ENCODE measurements at places on chromosomes 16 and 17.
A peak's percentile ranks its signal among the peaks of the same experiment; 100 is the strongest.

- no peak for DNase-seq
These were observed 57.5 kb upstream of the TOB1 start for GRCh38 chr17:50923611-50924010.

- DNase-seq = no peak
These were observed 1.8 kb downstream of the JPT1 start for GRCh38 chr17:75152523-75152921.

DNA sequence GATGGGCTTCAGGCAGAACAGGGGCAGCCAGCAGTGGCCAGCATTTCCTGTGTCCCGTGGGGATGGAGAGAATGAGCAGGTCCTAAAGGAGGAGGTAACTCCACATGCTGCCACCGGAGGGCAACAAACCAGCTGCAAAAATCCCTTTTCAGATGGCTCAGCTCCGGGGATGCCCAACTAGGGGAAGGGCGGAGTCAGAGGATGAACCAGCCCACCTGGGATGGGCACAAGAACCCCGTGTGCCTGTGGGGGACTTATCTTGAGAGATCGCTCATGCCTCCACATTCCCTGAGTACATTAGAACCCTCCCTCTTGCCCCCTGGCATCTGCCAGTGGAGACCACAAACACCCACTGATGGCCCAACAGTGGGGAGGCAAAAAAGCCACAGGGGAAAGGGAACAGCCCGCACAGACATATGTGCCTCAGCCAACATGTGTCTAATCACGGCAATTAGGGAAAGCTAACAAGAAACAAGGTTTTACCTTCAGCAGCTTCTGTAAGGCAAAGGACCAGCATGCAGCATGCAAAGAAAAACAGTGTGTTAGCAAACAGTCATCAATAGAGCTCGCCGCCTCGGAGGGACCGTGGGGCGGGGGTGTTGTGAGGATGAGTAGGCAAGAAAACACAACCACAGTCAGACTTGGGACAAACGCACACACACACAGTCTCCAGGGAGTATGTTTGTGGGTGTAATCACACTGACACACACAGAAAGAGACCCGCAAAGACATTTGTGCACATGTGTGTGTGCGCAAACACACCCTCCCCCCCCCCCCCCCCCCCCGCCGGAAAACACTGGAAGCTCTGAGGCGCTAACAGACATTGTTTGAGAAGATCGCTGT lies 64.0 kb downstream of the MYO18A start:
- DNase-seq = no peak

DNA sequence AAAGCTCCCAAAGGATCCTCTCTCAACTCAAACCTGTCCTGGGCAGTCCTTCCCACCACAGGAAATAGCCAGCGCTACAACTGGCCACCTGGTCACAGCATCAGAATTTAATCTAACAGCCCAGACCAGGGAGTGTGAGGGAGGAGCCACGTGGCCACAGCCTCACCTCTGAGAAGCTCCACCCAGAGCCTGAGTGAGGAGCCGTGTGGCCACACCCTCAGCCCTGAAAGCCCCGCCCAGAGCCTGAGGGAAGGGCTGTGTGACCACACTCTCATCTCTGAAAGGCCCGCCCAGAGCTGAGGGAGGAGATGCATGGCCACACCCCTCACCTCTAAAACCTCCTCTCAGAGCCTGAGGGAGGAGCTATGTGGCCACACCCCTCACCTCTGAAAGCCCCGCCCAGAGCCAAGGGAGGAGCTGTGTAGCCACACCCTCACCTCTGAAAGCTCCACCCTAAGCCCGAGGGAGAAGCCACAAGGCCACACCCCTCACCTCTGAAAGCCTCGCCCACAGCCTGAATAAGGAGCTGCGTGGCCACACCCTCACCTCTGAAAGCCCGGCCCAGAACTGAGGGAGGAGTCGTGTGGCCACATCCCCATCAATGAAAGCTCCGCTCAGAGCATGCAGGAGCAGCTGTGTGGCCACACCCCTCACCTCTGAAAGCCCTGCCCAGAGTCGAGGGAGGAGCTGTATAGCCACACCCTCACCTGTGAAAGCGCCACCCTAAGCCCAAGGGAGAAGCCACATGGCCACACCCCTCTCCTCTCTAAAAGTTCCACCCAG lies 28.6 kb downstream of the SLC38A8 start:
- DNase-seq = no peak

DNA sequence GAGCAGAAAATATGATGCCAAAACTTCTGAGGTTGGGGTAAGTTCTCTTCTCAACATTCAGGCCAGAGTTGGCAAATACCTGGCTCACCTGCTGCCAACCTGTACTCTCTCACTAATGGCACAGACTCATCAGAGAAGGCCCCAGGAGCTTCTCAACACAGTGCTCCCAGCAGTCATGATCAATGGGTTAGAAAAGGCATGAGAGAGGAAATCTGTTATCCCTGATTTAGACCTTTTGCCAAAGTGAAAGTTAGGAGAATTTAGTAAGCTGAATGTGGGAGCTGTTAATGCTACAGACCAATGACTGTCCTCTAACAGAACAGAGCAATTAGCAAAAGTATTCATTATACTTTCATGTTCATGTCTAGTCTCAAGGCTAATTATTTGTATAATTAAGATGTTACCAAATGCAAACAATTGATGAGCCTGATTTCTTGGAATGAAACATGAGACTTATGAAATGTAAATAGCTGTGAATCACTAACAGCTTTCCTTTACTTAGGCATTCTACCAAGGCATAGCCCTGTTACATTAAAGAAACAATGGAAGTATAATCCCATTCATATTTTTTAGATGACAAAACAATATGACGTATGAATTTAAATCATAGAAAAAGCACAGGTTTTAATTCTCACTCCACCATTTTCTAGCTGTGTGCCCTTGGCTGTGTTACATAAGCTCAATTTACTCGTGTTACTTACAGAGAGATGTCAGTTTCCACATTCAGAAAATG lies 68.7 kb upstream of the MARCHF10 start:
- no peak for DNase-seq

GRCh38 chr16:85153656-85154091 lies 41.4 kb upstream of the CIBAR2 start:
- DNase-seq = no peak

- DNase-seq = no peak
These were observed 1.1 kb downstream of the CSF3 start for GRCh38 chr17:40015998-40016985.

GRCh38 chr16:15434425-15435215 lies at the start of gene BMERB1:
Gene BMERB1, plus strand, starts transcription at chr16:15434588. Its CDS starts 66 bp downstream, at chr16:15434654.
- DNase-seq = peak; percentile 86

- DNase-seq = no peak
These were observed 13.7 kb upstream of the CD300E start for GRCh38 chr17:74637265-74637664.

DNA sequence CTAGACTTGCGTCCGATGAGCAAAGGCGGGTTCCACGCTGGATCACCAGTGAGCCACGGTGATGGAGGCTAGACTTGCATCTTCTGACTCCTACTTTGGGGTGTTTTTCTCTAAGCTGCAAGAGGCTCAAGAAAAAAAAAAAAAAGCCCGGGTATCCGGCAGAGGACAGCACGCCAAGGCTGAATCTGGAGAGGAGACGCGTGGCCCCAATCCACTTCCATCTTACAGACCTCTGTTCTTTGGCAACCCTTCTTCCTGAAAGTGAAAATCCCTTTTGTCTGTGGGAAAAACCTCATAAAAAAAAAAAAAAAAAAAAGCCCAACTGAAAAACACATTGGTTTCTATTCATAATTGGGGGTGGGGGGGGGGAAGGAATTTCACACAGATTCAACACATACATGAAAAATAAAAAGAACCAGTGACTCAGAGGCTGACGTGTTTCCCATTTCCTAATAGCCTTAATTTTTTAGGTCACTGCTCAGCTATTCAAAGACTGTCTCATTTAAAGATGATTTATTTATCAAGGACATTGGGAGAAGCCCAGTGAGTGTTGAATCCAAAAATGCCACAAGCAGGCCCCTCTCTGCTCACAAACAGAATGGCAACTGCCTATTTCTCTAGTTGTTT lies 258.3 kb downstream of the FOXL1 start:
- no peak for DNase-seq

DNA sequence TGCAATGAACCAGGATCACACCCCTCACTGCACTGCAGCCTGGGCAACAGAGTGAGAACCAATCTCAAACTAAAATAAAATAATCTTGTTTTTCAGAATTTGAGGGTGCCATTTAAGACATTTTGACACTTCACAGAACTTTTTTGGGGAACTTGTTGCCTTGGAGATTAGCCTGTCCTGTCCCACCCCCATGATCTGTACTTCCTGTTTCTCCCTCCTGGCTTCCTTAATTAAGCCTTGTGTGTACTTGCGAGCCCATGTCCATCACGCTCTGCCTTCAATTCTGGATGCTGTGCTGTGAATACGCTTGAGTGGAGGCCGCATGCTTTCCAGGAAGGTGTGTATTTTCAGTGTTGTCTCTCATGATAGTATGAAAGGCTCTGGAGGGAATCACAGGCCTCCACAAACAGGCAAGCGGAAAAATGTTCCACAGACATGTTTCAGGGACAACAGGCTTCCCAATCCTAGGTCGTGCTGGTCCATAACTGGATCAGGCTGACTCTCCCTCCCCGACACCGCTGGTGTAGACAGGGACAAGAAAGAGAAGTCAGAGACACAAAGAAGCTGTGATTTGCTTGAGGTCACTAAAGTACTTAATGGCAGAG lies 56.9 kb downstream of the NOS2 start:
- DNase-seq = no peak

DNA sequence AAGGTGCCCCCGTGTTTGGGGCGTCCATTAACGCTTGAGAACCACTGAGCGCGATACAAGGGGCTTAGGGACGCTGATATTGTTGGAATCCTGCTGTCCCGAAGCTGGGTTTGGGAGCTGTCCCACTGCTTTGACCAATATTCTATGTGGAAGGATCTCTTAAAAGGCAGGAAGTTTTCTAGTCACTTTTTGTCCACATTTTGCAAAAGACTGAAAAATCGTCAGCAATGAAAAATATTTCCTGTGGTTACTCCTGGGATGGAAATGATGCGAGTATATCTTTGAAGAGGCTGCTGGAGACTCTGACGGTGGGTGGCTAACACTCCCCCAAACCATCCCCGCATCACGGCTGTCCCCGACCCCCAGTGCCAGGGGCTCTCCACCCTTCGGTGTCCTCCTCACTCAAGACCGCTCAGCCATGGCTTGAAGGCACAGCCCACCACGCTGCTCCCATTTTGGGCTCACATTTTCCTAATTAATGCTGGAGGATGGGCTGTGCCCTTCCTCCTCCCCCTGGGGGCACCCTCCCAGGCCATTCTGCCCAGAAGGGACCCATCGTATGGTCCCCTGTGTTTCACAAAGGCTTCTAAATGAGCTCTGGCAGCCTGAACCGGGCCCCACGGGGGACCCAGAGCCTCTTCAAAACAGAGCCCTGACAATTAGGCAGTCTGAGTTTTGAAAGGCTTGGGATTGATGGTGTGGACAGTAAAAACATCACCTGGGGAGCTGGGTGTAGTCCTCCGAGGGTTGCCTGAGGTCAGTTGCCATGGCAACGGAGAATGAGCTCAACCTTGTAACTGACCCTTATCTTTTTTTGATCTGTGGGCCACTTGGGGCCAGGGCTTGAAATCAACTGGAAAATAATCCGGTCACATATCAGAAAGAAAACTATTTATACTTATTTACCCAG lies 158.6 kb downstream of the C16orf78 start:
- DNase-seq = no peak

GRCh38 chr16:65681406-65681805 lies 559.5 kb upstream of the CDH11 start:
- DNase-seq = no peak

- DNase-seq = no peak
These were observed 12.4 kb upstream of the GP2 start for GRCh38 chr16:20339744-20340143.

DNA sequence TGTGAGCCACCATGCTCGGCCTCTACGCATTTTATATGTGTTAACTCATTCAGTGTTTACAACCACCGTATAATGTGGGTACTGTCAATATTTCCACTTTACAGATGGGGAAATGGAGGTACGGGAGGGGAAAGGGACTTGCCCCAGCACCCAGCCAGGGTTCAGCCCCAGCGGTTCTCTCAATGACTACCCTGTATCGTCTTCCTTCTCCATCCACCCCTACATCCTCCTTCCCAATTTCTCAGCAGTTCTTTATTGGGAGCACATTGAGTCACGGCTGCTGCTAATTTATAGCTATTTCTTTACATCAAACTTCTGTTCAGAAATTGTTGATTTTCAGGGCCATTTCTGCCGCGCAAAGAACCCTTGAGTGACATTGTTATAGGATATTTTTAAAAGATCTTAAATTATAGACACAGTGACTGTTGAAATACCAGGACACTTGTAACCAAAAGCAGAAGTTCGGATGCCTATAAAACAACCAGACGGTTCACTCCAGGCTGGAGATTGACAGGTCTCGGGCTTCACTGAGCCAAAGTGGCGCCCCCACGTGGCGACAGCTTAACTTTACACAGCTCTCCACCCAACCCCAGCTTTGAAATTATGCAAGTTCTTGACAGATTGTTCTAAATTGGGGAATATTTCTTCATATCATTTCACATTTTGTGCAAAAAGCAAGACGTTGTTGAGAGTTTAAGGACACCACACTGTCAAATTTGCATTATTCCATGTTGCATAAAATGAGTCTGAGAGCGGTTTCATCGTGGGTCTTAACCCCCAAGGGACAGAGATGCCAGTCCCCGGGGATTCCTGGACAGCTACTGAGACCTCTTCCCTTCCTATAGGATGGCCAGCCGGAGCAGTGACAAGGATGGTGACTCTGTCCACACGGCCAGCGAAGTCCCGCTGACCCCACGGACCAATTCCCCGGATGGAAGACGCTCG lies 11.8 kb downstream of the SYT17 start:
- DNase-seq = peak; percentile 78

GRCh38 chr17:64084086-64084939 lies 45.6 kb downstream of the ERN1 start:
- no peak for DNase-seq

- DNase-seq = no peak
These were observed 2.1 kb downstream of the P2RX5 start for GRCh38 chr17:3693829-3694231.

GRCh38 chr16:58651965-58652348 lies 22.3 kb upstream of the CNOT1 start:
- no peak for DNase-seq

DNA sequence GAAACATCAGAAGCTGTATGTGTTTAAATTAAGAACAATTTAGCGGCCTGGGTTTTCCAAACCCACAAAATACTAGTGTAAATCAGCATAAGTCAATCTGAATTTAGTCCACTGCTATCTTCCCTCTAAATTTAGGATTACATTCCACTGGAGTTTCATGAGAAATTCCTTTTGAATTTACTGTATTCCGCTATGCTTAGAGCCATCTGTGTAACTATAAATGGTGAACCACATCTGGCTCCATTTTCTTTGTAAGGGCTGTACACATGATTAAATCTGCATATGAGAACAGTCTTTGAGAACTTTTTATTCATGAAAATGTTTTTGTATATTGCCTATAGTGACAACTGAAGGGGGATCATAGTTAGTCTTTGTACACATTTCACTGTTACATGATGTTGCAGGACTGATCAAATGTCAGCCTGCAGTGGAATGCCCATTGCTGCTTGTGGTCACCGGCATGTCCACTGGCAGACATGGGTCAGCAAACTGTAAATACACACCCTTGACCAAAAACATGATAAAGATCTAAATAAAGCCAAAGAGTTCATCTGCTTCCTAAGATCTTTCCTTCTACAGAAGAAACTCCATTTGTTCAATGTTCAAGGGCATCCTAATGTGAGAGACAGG lies 36.8 kb downstream of the RPGRIP1L start:
- DNase-seq = no peak

All from sciatic nerve (tissue), 2 donors.